ENCODE measurements at places on chromosomes 1 and 21. TPM values are rescaled to one million over a fixed set of nuclear protein-coding genes. Genes with fewer than 3 reads are reported as not detected.

- no peak overlapping the region for H3K27ac ChIP-seq
- no peaks in the 10 kb centered on the region for H3K4me1 ChIP-seq
- no peak overlapping the region for H3K4me3 ChIP-seq
- H3K36me3 ChIP-seq, result no peaks in the 10 kb centered on the region
- DNase-seq, result no peak
Measured at GRCh38 chr1:232335741-232336293, 294.1 kb downstream of the SIPA1L2 start.

GRCh38 chr1:223202376-223203033 is 59.5 kb upstream of the TLR5 start:
- H3K4me1 ChIP-seq, result peaks cover 2% of the 10 kb centered on the region
- H3K27me3 ChIP-seq, result no peaks in the 10 kb centered on the region
- no peak for DNase-seq
- no peaks in the 10 kb centered on the region for H3K36me3 ChIP-seq

DNA sequence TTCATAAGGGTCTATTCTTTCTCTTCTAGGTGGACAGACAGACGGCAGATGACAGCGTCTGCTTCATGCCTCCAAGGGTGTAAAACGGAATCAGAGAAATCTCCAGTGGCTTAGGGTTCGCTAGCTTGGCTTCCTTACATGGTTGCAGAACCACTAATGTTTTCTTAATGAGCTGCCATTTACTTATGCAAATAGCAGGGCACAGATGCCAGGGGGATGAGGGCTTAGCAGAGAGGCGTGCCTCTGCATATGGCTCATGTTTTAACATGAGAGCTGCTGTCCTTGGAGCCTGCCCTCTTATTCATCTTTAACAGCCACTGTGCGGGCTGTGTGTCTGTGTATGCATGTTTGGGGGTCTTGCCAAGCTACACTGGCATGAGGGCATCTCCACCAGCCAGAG is 119.6 kb downstream of the IER5 start:
- DNase-seq, result no peak
- no peak overlapping the region for H3K27ac ChIP-seq
- no peaks in the 10 kb centered on the region for H3K4me1 ChIP-seq
- H3K4me3 ChIP-seq, result no peak overlapping the region

DNA sequence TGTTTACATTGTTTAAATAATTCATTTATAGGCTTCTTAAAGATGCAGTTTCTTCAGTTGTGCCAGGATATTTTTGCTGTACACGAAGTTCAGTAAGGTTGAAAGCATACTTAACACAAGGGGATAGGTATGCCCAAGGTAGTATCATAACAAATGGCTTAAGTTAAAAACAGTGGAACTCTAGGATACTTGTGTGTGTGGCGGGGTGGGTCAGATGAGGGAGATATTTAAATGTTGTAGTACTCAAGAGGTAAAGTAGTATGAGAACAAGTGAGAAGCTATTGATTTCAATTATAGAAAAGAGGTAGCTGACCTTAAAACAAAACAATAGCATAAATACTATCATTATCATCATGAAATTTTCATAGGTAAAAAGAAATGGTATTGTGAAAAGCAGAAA is 6.2 kb downstream of the LRRC7 start:
- H3K36me3 ChIP-seq, result no peaks in the 10 kb centered on the region
- H3K27me3 ChIP-seq, result peaks cover 12% of the 10 kb centered on the region
- no peak overlapping the region for H3K4me3 ChIP-seq
- peaks cover 4% of the 10 kb centered on the region for H3K4me1 ChIP-seq

DNA sequence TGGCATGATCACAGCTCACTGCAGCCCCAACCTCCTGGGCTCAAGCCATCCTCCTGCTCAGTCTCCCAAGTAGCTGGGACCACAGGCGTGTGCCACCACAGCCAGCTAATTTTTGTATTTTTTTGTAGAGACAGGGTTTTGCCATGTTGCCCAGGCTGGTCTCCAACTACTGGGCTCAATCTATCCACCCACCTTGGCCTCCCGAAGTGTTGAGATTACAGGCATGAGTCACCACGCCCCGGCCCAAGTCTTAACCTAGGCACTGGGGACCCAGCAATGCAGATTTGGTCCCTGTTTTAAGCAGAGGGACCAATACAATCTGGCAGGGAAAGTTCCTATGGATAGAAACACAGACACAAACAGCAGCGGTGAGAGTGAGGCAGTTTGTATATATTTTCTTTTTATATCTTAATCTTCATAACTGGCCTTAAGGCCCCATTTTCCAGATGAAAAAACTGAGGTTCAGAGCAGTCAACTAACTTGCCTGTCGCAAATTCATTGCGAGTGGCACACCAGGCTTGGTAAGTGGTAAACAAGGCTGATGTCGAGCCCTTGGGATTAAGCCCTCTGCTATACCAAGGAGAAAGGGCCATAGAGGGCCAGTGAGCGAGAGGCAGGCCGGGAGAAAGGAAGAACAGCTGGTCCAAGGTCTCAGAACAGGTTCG is 77.8 kb upstream of the TINAGL1 start:
- H3K36me3 ChIP-seq, result no peaks in the 10 kb centered on the region
- H3K27ac ChIP-seq, result no peak overlapping the region
- DNase-seq, result no peak
- no peak overlapping the region for H3K4me3 ChIP-seq
- no peaks in the 10 kb centered on the region for H3K4me1 ChIP-seq
- H3K27me3 ChIP-seq, result peaks cover 35% of the 10 kb centered on the region

DNA sequence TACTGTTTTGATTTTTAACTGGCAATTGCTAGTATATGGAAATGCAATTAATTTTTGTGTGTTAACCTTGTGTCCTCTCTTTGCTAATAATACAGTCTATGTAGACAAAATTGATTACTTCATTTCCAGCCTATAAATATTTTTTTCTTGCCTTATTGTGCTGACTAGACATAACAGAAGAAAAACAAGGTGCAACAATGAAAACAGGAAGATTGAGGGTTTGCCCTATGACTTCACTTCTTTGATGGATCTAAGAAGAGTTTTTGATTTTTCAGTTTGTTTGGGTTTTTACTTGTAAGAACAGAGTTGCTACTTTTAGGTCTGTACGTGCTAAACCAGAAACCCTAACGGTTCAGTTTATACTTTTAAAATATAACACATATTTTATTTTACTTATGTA is 8.5 kb upstream of the CNIH4 start:
- no peaks in the 10 kb centered on the region for H3K27me3 ChIP-seq
- no peak for DNase-seq
- no peak overlapping the region for H3K27ac ChIP-seq
- no peaks in the 10 kb centered on the region for H3K4me1 ChIP-seq
- no peaks in the 10 kb centered on the region for H3K36me3 ChIP-seq
- H3K4me3 ChIP-seq, result no peak overlapping the region

GRCh38 chr1:241266121-241266520 is 90.9 kb downstream of the RGS7 start:
- H3K36me3 ChIP-seq, result no peaks in the 10 kb centered on the region
- H3K4me3 ChIP-seq, result no peak overlapping the region
- no peak overlapping the region for H3K27ac ChIP-seq
- H3K4me1 ChIP-seq, result no peaks in the 10 kb centered on the region

GRCh38 chr1:226942392-226942791 is 2.3 kb downstream of the COQ8A start:
- no peak for DNase-seq
- H3K4me1 ChIP-seq, result peaks cover 11% of the 10 kb centered on the region
- no peaks in the 10 kb centered on the region for H3K36me3 ChIP-seq
- no peak overlapping the region for H3K4me3 ChIP-seq

DNA sequence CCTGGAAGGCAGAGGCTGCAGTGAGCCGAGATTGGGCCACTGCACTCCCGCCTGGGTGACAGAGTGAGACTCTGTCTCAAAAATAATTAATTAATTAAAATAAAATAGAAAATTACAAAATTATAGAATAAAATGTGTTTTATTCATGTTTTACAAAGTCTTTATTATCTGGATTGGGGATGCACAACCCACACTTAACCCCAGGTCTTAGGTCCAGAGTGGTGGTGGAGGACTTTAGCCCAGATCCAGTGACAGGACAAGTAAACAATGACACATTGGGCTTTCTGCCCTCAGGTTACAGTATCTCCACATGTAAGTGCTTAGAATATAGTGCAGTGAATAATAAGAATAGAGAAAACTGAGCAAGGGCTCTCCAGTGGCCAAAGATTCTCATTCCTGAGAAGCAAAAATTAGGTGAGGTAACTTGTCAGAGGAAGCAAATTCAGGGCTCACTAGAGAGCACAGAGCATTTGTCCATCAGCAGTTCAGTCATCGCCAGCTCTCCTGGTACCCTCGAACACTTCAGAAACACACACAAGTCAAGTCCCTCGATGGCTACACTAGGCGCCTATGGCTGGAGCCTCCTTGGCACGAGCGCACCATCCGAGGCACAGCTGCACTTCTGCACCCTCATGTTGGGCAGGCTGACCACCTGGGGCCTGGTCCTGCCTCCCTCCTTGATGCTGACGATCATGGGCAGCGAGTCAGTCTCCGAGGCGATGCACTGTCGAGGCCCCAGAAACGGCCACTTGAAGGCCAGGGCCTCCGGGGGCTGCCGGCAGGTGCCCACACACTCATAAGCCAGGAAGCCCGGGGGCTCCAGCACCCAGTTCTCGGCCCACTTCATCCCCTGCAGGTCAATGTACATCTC is 2.6 kb downstream of the LEFTY1 start:
- no peak overlapping the region for H3K4me3 ChIP-seq
- no peak for DNase-seq
- H3K36me3 ChIP-seq, result no peaks in the 10 kb centered on the region
- H3K4me1 ChIP-seq, result peaks cover 2% of the 10 kb centered on the region

GRCh38 chr1:94259635-94260289 is 22.4 kb upstream of the ARHGAP29 start:
- H3K27me3 ChIP-seq, result no peaks in the 10 kb centered on the region
- H3K27ac ChIP-seq, result peak overlapping the region; percentile 77
- peaks cover 26% of the 10 kb centered on the region for H3K4me1 ChIP-seq
- peak; percentile 65 for DNase-seq
- no peak overlapping the region for H3K4me3 ChIP-seq
- H3K36me3 ChIP-seq, result no peaks in the 10 kb centered on the region

DNA sequence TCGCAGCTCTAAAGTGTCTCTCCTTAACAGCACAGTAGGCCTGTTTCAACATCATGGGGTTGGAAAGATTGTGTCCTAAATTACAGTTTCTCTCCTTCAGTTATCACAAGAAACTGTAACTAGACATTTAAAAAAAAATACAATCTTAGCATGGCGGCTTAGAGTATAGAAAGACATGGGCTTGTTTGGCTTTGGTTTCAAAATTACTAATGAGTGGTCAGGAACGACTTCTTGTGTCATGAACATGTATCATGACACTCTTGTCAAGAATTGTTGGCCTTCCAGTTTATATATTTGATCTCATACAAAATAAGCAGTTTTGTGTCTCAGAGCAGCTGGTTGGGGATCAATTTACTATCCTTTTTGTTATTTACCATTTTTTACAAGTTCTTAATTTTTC is 2.1 kb downstream of the GJA8 start:
- no peaks in the 10 kb centered on the region for H3K36me3 ChIP-seq
- H3K4me1 ChIP-seq, result no peaks in the 10 kb centered on the region
- no peaks in the 10 kb centered on the region for H3K27me3 ChIP-seq
- no peak overlapping the region for H3K27ac ChIP-seq
- no peak overlapping the region for H3K4me3 ChIP-seq

DNA sequence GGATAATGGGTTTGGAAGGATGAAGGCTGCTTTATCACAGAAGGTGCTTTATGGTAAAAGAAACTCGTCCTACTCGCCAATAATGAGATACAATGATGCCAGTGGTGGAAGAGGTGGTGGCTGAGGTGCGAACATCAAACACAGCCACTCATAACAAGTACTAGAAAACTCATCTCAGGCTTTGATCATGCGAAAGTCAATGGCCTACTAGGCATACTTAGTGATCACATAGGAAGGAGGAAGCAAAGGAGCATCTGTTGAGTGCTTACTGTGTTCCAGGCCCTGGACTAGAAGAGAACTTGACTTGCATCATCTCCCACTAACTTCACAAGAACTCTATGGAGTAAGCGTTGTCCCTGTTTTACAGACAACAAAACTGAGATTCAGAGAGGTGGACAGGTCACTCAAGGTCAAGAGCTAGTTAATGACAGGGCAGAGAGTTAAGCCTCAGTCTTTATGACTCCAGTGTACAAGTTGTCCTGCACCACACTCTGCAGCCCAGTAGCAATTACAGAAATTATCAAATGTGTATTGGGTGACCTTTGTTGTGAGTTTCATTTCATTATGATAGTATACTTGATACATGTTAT is 33.6 kb downstream of the RUNX1 start:
- H3K27me3 ChIP-seq, result no peaks in the 10 kb centered on the region
- no peak overlapping the region for H3K4me3 ChIP-seq
- H3K4me1 ChIP-seq, result peaks cover 7% of the 10 kb centered on the region
- no peak overlapping the region for H3K27ac ChIP-seq
- H3K36me3 ChIP-seq, result no peaks in the 10 kb centered on the region

- no peak overlapping the region for H3K27ac ChIP-seq
- no peak for DNase-seq
- H3K4me1 ChIP-seq, result peaks cover 13% of the 10 kb centered on the region
Measured at GRCh38 chr1:22089787-22090186, 37.3 kb downstream of the CDC42 start.

GRCh38 chr1:156150333-156151011 is 2.9 kb upstream of the SEMA4A start:
- no peak overlapping the region for H3K4me3 ChIP-seq
- peaks cover 19% of the 10 kb centered on the region for H3K4me1 ChIP-seq
- no peaks in the 10 kb centered on the region for H3K36me3 ChIP-seq

DNA sequence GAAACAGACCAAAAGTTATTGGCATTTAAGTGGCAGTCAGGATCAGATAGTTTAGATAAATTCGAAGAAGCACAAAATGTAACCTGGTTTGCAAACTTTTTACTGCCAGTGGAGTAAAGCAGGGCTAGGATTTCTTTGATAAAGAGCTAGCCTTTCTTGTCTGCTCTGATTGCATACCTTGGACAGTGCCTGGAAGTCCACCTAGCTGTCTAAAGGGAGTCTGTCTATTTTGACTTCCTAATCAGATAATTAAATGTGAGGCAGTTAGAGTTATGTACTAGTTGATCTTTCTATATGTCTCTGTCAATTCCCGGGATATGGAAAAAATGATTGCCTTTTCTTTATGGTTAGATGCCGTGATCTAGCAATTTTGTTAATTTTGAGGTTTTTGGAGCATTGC is 4.1 kb downstream of the GPSM2 start:
- peaks cover 6% of the 10 kb centered on the region for H3K4me1 ChIP-seq
- no peaks in the 10 kb centered on the region for H3K27me3 ChIP-seq
- H3K4me3 ChIP-seq, result no peak overlapping the region
- no peak for DNase-seq
- no peak overlapping the region for H3K27ac ChIP-seq
- no peaks in the 10 kb centered on the region for H3K36me3 ChIP-seq

DNA sequence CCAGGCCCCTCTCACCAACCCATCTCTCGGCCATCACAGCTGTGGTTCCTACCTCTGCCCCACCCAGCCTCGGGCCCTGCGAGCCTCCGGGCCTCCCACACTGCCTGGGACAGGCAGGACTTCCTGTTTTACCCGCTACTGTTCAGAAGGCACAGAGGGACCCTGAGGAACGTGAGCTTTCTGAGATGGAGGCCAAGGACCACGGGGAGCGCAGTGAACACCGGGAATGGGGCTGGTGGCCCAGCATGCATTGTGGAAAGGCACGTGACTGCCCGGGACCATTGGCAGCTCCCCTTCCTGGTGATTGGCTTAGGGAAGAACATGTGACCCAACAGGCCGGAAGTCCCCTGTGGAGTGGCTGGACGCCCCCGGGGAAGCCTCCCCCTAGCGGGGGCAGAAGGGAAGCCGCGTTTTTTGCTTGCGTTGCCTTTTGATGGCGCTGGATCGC is 7.0 kb downstream of the S100B start:
- H3K4me3 ChIP-seq, result no peak overlapping the region
- H3K36me3 ChIP-seq, result no peaks in the 10 kb centered on the region
- H3K4me1 ChIP-seq, result peaks cover 13% of the 10 kb centered on the region
- no peaks in the 10 kb centered on the region for H3K27me3 ChIP-seq
- no peak for DNase-seq

Gene HUNK
- total RNA-seq, result 0.34 TPM

Gene SYDE2
- 9.9 TPM for total RNA-seq

Gene HES3
- total RNA-seq, result not detected

Gene TNFRSF8
- total RNA-seq, result 0.22 TPM

Gene MFAP2
- total RNA-seq, result 132 TPM

Gene CELA2B
- total RNA-seq, result not detected

Gene ADAMTS5
- 14.1 TPM for total RNA-seq

Gene PDE4B
- 8.2 TPM for total RNA-seq

Data from astrocyte (in vitro differentiated cells and primary cell).